Mesenchymal stem cell (in vitro differentiated cells and primary cell): ENCODE measurements at places on chromosomes 1 and 21.

DNA sequence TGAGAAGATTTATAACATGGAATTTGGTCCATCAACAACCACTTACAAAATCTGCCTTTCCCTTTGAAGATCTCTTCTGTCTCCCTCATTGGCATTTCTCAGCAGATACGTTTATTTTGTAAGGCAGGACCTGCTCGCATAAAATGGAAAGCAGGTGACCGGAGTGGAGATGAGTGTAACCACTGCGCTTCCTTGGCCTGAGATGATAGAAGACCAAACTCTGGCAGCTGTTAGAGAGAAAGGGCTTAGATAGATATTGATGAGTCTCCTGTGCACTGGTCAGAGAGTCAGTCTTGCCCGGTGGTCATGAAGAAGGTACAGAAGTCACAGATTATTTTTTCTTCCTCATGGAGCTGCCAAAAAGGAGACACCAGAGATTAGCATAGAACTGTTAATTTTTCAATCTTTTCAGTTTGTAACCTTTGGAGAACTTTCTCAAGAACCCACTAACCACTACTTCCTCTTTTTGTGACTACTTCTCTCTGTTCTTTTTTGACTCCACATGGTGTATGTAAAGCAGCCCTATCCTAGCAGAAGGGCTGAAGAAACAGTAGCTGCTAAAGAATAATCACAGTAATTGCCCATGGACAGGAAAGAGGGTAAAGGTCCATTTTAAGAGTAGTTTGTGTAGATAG lies 47.6 kb downstream of the FCRL3 start:
- no peak overlapping the region for H3K4me3 ChIP-seq
- DNase-seq: no peak
- no peaks in the 10 kb centered on the region for H3K4me1 ChIP-seq
- H3K36me3 ChIP-seq: no peaks in the 10 kb centered on the region

GRCh38 chr1:116726872-116727820 lies 27.1 kb upstream of the CD2 start:
- DNase-seq: no peak
- H3K4me3 ChIP-seq: no peak overlapping the region
- no peak overlapping the region for H3K27ac ChIP-seq
- peaks cover 50% of the 10 kb centered on the region for H3K27me3 ChIP-seq
- no peaks in the 10 kb centered on the region for H3K36me3 ChIP-seq
- H3K4me1 ChIP-seq: no peaks in the 10 kb centered on the region

DNA sequence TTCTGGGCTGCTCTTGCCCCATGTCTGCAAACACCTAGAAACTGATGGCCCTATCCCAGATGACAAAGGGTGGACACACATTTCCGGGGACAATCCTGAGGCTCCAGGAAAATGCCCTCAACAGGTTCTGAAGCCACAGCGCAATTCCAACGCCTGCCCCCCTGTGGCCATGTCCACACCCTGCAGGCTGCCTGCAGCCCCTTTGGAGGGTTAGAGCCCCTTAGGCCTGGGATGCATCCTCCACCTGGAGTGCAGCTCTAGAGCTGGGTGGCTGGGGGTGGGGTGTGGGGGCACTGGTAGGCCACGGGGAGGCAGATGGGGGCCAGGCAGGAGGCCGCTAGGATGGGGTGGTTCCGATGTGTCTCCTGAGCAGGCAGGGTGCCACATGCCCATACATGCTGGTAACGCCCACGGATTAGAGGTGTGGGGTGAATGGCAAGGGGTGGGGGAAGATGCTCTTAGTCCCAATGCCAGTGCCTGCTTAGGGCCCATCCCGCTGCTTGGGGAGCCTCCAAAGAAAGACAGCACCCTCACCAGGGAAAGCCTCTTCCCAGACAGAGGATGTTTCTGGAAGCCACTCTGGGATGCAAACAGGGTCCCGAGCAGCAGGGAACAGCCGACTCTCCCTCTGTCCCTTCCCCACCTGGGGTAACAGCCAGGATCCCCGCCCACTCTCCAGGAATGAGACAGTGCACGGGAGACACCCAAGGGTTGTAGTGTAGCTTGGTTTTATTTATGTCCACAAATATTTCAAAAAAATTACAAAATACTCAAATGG lies 34.0 kb downstream of the SLC45A1 start:
- H3K4me3 ChIP-seq: no peak overlapping the region
- peaks cover 5% of the 10 kb centered on the region for H3K27me3 ChIP-seq
- no peak for DNase-seq
- peaks cover 50% of the 10 kb centered on the region for H3K36me3 ChIP-seq
- H3K4me1 ChIP-seq: peaks cover 15% of the 10 kb centered on the region
- H3K27ac ChIP-seq: no peak overlapping the region

DNA sequence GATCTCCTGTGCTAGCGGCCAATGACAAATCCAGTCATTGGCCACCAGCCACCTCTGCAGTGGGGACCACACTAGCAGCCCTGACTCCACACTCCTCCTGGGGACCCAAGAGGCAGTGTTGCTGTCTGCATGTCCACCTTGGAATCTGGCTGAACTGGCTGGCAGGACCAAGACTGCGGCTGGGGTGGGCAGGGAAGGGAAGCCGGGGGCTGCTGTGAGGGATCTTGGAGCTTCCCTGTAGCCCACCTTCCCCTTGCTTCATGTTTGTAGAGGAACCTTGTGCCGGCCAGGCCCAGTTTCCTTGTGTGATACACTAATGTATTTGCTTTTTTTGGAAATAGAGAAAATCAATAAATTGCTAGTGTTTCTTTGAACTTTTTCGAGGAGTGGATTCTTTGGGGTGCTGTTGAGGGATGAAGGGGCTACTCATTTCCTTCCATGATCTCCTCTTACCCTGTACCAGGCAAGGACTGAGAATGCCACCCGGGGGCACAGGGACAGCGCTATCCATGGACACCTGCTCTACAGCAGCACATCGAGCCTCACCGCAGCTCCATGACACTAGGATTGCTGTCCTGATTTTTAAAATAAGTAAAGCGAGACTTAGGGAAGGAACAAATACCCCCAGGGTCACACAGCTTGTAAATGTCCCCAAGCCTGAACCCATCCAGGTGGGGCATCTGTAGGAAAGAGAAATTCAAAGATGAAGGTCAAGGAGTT lies 44.7 kb downstream of the TNNT2 start:
- H3K27ac ChIP-seq: no peak overlapping the region
- no peak overlapping the region for H3K4me3 ChIP-seq
- H3K4me1 ChIP-seq: peaks cover 2% of the 10 kb centered on the region
- no peaks in the 10 kb centered on the region for H3K36me3 ChIP-seq

DNA sequence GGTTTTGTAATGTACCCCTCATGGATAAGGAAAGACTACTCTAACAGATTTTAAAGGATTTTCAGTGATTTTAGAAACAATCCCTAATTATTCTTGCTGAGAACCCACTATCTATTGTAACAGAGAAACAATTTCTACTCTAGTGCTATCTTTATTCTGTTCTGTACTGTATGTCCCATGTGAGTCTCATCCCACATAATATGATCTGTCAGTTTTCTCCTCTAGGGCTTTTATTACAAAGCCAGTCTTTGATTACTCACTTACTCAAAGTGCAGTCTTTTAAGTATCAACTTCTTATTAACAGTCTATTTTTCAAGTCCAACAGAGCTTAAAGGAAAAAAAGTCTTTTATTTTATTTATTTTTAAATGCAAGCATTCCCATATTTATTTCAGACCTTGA lies 54.8 kb downstream of the CTH start:
- no peak overlapping the region for H3K27ac ChIP-seq
- no peak for DNase-seq
- H3K27me3 ChIP-seq: no peaks in the 10 kb centered on the region
- no peaks in the 10 kb centered on the region for H3K36me3 ChIP-seq

DNA sequence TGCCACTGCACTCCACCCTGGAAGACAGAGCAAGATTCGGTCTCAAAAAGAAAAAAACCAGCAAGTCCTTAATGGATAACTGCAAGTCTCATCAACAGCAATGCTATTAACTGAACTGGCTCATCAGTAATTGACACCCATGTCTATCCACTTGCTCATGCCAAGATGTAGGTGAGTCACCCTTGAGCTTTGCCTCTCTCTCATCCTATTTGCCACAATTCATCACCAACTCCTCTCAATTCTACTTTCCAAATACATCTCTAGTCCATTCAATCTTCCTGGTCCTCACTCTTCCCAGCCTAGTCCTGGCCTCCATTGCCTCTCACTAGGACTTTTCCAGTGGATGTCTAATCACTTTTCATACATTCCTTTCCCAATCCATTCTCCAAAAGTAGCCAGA lies 103.7 kb upstream of the PRMT6 start:
- H3K4me1 ChIP-seq: no peaks in the 10 kb centered on the region
- no peak for DNase-seq
- no peaks in the 10 kb centered on the region for H3K27me3 ChIP-seq
- H3K27ac ChIP-seq: no peak overlapping the region
- H3K36me3 ChIP-seq: no peaks in the 10 kb centered on the region

DNA sequence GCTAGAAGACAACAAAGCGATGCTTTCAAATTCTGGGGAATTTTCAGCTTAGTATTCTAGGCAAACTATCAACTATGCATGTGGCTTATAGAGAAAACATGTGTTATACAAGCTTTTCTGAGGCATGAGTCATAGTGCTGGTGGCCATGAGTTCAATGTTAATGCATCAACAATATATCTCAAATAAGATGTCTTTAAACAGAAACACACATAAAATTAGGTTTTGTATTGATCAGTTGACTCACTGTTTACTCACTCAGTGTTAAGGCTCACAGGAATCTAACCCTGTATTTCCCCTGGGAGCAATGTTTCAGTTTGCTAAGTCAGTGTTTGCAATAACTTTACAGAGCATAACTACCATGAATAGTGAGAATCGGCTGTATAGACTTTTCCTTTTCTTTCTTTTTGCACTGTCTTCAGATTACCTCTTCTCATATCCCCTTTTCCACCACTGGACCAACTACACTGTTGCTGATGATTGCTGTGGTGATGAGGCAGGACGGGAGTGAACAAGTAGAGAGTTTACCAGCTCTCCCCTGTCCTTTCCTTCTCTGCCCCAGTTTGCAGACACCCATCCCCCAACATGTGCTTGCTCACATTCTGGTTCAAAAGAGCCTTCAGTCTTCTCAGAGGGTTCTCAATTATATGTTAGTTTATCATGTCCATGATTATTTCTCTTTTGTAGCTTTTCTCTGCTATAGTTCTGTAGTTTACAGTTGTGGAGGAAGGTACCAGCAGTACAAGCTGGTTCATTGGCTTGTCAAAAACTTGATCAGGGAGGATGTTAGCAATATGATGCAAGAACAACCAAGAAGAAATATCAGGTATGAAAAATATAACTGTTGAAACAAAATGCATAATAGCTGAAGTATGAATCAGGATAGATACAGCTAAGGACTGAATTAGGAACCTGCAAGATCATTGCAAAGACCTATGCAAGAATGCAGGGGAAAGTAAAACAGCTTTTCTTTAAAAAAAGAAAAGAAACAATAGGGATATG lies 23.9 kb downstream of the CD2 start:
- no peaks in the 10 kb centered on the region for H3K4me1 ChIP-seq
- no peak overlapping the region for H3K27ac ChIP-seq
- peak overlapping the region; percentile 60 for H3K4me3 ChIP-seq
- peaks cover 5% of the 10 kb centered on the region for H3K27me3 ChIP-seq
- DNase-seq: peak; percentile 66

DNA sequence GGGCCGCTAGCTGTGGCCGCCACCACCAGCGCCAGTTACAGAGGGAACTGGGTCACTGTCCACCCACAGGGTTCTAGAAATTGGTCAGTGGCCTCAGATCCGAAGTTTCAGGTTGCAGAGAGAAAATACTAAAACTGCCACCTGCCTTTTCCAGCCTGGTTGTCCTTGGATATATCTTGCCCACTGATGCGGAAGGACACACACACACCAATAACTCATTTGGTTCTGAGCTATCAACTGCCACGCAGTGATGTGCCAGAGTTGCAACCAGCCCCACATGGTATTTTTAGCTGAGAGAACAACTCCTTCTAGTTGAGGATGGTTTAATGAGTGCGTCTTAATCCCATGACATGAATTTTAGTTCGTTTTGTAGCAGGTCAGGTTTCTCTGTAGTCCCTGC lies 68.1 kb downstream of the SH3BGR start:
- no peaks in the 10 kb centered on the region for H3K36me3 ChIP-seq
- no peak for DNase-seq
- H3K27me3 ChIP-seq: no peaks in the 10 kb centered on the region
- no peak overlapping the region for H3K4me3 ChIP-seq
- peaks cover 3% of the 10 kb centered on the region for H3K4me1 ChIP-seq
- no peak overlapping the region for H3K27ac ChIP-seq

DNA sequence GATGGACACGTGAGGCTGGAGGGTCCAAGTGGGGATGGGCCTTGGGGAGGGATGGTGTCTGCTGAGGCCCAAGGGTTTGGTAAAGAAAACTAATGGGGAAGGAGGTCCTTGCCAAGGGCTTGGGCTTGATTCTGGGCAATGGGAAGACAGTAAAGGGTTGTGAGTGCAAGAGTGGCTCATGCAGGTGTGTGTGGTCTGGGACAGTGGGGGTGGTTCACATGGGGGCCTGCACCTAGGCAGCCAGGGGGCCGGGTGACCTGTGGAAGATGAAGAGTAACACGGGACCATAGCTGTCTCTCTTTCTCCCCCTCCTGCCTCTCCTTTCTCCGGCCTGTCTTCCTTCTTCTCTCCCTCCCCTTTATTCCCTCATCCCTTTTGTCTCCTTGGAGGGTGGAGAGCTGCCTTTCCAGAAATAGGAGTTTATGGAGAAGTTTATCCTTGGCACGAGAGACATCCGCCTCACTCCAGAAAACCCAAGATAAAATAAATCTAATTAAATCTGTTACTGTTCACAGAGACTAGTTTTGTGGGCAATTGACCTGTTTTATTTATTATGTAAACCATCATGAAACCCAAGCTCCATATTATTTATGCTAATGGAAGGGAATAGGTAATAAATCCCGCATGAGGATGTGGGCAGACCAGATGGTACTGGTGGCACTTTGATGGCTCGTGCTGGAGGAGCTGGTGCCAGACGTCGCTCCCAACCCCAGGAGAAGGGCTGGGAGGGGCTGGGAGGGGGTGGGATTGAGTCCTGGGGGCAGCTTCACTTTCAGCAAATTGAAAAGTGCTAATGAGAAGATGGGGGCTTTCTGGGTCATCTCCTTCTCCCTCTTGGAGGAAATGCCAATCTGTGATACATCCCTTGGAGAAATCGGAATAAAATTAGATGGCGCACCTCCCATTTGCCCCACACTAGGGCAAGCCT lies 272.9 kb upstream of the CSF3R start:
- H3K4me3 ChIP-seq: no peak overlapping the region
- DNase-seq: no peak
- no peaks in the 10 kb centered on the region for H3K4me1 ChIP-seq

DNA sequence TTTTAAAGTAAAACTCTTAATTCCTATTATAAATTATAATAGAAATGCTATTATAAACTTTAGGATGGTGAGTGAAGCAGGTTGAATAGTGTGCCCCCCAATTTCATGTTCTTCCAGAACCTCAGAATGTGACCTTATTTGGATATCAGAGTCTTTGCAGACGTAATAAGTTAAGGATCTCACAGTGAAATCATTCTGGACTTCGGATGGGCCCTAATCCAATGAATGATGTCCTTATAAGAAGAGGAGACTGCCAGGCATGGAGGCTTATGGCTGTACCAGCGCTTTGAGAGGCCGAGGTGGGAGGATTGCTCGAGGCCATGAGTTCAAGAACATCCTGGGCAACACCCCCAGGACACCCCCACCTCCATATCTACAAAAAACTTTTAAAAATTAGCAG lies 9.4 kb upstream of the MT1HL1 start:
- no peak for DNase-seq
- no peak overlapping the region for H3K27ac ChIP-seq
- peaks cover 19% of the 10 kb centered on the region for H3K27me3 ChIP-seq
- H3K4me1 ChIP-seq: peaks cover 4% of the 10 kb centered on the region
